ENCODE measurements at places on chromosomes 1 and 21. TPM values are rescaled to one million over a fixed set of nuclear protein-coding genes. Genes with fewer than 3 reads are reported as not detected.

GRCh38 chr1:232968965-232969364 lies 18.6 kb downstream of the NTPCR start:
- DNase-seq, result no peak

GRCh38 chr1:198357937-198358336 lies 182.5 kb downstream of the ATP6V1G3 start:
- no peak for DNase-seq

GRCh38 chr1:227943381-227944089 lies 4.2 kb downstream of the WNT9A start:
- no peak for DNase-seq

DNA sequence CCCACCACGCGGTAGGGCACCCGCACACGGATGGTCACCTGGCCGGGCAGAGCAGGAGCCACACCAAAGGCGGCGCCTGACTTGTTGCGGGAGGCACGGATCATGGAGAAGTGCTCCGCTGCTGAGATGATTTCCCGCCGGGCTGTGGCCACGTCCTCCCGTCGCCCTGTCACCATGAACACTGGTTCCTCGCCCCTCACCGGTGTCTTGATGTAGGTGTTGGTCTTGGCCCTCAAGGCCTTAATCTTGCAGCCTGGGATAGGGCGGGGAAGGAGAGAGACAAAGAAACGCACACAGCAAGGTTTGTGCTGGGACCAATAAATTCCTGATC lies 4.9 kb downstream of the MEX3A start:
- DNase-seq, result no peak

DNA sequence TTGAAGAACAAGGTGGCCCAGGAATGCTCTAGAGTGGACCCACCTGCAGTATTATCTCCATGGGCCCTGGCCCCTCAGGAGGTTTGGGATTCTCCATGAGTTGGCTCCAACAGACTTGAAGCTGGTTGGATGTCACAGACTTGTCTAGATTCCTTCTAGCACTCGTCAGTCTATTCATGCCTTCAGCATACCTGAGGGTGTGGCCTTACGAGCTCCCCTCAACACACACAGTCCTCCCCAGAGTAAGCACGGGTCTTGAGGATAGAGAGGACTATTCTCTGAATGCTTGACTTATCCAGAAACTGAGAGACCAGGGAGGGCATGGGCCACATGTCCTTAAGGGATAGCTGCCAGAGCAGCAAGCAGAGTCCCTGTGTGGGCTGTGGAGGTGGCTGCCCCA lies 45.9 kb upstream of the COL6A1 start:
- no peak for DNase-seq

The REG4 gene
- total RNA-seq, result not detected

The ALX3 gene
- not detected for total RNA-seq

The DMAP1 gene
- 47.3 TPM for total RNA-seq

The BEND5 gene
- 4.2 TPM for total RNA-seq

The TCHHL1 gene
- not detected for total RNA-seq

The LCE6A gene
- not detected for total RNA-seq

The TRIM58 gene
- 5.3 TPM for total RNA-seq

The CFHR2 gene
- total RNA-seq, result not detected

All from kidney epithelial cell (primary cell).